RKO (cell line): ENCODE measurements at places on chromosomes 13 and 19.
A peak's percentile ranks its signal among the peaks of the same experiment; 100 is the strongest.

GRCh38 chr13:113020323-113021080, 51.5 kb downstream of the MCF2L start:
- no peak for DNase-seq

DNA sequence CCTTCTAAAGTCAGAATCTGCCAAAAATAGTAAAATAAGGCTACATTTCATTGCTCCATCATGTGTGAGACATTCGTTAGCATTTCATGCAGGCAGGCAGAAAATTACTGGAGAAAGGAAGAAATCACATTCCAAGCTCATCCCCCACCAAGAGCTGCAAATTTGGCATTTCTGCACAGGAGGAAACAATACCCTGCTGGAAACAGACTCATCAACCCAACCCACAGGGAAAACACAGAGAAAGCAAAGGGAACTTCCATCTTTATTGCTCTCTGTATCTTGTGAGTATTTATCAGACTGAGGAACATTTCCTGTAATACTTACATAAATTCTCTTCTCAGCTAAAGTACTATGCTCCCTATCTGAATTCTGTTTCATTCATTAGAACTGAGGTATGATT, 95.7 kb downstream of the KCTD12 start:
- DNase-seq: no peak

- DNase-seq: no peak
These were observed 197.1 kb upstream of the TSHZ3 start for GRCh38 chr19:31546205-31546960.

- no peak for DNase-seq
These were observed 68.8 kb downstream of the CHST8 start for GRCh38 chr19:33690378-33691029.

DNA sequence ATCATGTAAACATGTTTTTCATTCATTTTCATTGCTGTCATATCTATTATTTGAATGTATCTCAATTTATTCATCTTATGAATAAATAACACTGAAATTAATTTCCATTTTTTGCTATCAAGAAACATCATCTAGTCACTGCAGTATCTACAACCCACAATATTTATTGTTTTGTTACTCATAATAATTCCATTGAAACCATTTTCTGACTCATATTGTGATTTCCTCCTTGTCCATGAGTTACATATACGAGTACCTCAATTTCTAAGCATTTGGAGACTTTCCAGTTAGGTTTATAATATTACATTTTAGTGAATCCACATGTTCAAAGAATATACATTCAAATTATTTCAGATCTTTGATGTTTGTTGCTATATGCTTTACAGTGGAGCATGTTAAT, 1524.0 kb downstream of the SLITRK1 start:
- DNase-seq: no peak

DNA sequence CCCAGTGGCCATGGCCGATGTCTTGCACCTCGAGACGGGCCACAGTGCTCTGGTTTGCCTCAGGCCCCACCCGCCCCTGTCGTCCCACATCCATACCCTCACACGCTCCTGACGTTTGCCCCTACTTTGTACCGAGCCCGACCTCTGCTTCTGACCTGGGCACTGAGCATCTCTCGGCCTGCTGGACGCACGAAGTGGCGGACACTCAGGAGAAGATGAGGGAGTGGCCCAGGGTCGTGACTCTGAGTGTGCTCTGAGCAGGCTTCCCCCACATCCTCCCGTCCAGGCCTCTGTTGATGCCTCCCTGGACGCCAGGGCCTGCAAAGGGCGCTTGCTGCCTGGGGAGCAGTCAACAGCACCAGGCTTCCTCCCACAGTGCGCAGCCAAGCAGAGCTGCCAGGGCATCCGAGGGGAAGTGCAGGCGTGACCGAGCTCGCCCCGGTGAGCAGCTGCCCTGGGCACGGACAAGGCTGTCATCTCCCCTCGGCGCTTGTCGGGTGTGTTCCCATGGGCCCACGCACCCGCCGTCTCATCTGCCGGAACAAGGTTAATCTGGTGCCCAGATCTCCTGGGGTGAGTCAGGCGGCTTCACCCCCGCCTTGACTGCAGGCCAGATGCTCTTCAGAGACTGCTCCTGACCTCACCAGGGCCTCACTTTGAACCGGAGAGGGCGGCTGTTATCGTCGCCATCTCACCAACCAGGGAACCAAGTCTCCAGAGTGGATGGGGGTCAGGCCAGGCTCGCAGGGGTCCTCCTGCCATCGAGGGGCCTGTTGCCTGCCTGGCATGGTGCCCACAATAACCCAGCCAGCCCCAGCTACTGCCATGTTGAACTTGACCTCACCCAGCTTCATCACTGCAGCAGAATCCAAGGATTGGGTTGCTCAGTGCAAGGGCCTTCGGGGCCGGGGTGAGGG, 27.2 kb downstream of the COMP start:
- DNase-seq: peak; percentile 94

DNA sequence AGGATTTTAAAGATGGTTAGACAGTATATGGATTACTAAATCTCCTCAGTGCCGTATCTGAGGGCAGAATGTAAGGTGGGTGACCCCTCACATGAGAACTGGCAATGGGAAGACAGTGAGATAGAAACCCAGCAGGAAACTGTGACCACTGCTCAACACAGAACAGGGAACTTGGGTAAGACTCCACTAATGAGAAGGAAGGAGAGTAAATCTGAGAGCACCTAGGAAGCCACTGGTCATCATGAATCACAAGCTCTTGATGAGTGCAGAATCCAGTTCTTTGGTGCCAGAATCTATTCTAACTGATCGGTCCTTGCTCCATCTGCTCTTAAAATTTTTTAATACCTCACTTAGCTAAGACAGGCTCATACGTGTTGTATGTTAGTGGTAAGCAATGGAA, 261.8 kb downstream of the KLF12 start:
- DNase-seq: no peak

DNA sequence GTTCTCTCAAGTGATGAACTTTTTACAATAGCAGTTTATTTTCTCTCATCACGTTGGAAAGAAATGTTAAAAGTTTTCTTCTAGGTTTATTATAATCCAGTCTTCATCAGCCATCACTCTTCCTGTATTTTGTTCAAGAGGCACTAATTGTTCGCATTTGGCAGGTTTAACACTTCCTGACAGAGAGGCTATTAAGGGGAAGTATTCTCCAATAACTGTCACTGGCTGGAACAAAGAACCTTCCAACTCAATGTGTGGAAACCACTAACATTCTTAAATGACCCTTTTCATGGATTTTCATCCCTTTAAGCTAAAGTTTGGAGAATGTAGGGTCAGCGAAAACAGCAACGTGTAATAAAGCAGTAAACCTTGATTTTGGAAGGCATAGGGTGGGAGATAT, 145.1 kb downstream of the PCCA start:
- no peak for DNase-seq
